Fibroblast of pulmonary artery (primary cell): ENCODE measurements at places on chromosomes 12 and 14.
A peak's percentile ranks its signal among the peaks of the same experiment; 100 is the strongest.

DNA sequence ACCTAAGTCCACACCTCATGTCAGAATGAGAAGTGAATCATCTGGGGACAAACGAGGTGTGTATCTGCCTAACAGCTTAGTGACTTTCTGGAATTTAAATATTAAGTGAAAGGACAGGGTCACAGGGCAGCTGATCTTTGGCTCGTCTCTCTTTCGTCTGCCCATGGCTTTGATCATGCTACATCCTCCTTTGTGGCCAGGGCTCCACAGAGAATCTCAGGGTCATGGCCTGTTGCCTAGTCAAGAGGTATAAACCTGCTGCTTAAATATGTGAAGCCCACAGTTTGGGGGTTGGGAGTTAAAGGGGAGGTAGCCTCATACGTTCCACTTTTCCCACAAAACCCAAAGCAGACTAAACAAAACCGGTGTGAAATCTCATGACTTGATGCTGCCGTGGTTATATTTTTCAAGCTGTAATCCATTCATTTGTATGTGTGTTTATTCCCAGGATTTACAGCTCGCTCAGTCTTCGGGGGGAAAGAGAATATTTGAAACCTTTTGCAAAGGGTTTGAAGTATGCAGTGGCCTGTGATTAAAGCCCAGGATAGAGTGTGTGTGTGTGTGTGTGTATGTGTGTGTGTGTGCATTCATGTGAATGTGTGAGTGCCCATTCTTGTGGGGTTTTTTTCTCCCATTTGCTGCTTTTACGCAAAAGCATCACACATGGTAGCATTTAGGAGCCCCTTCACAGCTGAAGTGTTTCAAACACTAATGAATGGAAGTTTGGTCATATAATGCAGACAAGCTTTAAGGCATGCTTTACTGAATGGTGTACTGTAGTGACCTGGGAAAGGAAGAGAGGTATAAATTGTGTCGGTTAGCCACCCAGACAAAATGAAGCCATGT, 137.1 kb downstream of the HMGA2 start:
- no peak for DNase-seq

- no peak for DNase-seq
Observed at GRCh38 chr12:109670731-109671130, 42.9 kb upstream of the FAM222A start.

- DNase-seq = peak; percentile 54
Observed at GRCh38 chr14:59362513-59362912, 102.7 kb downstream of the GPR135 start.

DNA sequence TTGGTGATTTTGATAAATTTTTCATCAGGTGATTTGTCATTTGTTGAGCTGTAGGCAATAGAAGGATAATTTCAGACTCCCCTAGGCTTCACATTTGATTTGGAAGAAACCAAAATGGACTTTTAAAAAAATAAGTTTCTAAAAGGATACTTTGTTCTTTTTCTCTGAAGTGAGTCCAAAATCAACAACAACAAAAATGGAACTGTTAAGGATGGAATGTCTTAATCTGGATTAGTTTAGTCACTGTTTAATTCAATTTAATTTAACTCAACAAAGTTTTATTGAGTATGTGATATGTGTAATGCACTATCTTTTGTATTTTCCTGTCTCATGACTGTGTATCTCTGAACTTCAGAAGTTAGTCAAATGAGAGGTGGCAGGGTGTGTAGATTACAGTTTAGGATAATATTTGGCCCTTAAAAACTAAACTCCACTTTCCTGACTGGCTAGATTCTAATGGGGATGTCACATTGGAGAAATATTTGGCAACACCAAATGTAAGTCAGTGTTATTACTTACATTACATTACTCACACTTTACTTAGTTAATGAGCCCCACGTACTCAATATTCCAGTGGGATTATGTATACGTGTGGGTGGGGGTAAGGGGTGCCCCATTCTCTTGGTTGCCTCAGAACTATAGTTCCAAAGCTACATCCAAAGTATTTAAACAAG, 209.7 kb downstream of the BCAT1 start:
- DNase-seq = no peak

DNA sequence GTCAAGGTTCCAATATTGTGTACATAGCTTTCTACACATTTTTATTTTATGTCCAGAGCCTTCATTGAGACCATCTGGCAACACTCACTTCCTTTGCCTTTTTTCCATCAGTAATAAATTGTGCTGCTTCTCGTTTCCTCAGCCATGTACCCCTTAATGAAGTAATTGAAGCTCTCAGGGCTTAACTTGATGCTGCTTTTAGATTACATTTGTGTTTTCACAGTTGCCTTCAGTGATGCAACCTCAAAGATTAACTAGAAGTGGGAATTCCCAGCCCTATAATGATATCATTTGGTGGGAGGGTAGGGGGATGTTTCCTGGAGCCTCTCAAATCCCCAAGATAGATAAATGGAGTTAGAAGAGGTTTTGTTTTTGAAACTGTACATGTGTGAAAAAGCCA, 80.2 kb upstream of the KRR1 start:
- DNase-seq = peak; percentile 31

GRCh38 chr14:99530407-99531155, 49.4 kb downstream of the CCNK start:
- DNase-seq = no peak

GRCh38 chr14:63616015-63616414, 25.7 kb downstream of the WDR89 start:
- peak; percentile 36 for DNase-seq

DNA sequence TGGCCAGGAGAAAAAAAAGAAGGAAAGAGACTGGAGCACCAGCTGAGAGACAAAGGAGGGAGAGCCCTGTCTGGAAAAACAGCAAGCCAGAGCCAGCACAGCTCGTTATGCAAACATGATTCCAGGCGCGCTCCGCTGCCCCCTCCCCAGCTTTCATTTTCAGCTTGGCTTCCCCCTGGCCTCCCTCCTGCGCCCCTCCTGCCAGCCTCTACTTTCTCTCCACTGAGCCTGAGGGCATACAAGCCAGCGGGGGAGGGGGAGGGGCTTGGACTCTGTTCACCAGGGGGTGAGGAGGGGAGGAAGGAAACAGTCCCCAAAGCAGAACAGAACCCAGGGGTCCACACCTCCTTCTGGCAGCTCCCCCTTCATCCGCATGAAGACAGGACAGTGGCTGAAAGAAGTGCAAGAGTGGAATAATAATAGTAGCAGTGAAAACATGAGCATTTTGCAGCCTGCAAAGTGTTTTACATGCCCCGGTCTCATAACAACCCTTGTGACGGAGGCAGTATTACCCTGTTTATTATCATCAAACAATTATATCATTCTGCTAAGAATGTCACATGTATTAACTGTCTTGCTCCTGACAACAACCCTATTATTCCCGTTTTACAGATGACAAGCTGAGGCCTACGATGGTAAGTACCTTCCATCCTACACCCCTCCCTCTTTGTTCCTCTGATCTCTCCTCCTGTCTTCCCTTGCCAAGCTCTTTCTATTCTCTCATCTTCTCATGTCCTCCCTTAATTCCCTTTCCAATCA, 24.2 kb downstream of the SMUG1 start:
- DNase-seq = no peak

DNA sequence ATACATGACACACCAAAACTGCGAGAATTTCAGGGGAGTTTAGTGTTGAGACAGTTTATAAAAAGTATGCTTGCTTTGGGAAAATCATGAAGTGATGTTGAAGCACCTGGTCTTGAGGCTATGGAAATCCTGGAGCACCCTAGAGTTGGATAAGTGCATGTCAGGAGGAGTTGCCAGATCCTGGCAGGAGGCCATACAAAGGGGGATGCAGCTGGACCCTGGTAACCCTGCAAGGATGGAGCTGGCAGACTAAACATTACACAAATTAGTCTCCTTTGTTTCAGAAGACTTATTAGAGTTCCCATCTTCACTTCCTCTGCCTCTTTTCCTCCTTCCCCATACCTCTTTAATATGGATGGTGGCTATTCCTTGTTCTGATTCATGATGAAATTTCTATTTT, 907.0 kb downstream of the BCL11B start:
- DNase-seq = no peak

DNA sequence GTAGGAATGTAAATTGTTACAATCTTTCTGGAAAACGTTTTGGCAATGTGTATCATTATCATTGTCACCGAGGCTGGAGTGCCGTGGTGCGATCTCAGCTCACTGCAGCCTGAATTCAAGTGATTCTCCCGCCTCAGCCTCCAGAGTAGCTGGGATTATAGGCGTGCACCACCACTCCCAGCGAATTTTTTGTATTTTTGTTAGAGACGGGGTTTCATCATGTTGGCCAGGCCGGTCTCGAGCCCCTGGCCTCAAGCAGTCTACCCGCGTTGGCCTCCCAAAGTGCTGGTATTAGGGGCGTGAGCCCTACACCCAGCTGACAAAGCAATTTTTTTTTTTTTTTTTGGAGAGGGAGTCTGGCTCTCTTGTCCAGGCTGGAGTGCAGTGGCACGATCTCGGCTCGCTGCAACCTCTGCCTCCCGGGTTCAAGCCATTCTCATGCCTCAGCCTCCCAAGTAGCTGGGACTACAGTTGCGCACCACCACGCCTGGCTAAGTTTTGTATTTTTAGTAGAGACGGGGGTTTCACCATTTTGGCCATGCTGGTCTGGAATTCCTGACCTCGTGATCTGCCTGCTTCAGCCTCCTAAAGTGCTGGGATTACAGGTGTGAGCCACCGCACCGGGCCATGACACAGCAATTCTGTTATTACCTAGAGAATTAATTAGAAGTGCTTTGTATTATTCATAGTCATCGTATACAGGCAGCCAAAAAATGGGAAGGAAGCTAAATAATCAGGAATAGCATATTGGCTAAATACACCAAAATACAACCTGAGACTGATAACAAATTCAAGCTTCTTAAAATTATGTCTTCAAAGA, 1.2 kb downstream of the ACTR6 start:
- DNase-seq = no peak

- DNase-seq = no peak
Observed at GRCh38 chr12:51004504-51004903, 21.7 kb downstream of the SLC11A2 start.

DNA sequence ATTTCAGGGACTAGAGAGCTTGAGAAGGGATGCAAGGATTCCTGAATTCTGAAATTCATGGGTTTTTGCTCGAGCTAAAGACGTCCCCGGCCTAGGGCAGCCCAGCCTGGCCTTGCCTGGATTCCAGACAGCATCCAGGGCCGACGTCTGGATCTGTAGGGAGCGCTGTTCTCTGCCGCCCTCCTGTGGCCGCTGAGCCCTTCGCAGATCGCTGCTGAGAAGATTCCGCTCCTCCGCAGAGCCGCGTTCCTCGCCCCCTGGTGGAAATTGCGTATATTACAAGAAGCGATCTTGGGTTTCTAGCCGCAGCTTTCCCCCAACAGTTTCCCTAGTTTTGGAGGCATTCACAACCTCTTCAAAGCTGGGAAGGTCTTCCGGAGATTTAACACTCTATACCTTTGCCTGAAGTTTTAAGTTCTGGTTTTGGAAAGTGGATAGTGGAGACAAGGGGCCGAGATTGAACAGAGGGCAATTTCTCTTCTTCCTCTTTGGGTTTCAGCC, 5.1 kb downstream of the CISTR start:
- DNase-seq = peak; percentile 94

DNA sequence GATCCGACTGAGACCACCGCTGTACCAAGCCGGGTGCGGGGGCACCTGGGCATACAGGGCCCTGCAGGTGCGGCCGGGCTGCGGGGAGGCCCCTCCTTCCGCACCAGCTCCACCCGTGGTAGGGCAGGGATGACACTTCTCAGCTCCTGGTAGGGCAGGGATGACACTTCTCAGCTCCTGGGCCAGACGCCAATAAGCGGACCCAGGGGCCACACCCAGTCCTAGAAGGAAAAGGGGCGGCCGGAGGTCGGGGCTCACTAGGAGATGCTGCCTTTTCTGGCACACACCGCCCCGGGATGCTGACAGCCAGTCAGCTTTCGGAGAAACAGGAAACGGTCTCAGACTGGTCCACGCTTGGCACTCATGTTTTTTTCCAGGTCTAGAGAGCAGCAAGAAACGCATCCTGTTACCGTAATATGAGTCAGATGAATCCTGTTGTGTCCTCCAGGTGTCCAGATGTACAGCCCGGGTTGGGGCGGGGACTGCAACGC, 34.8 kb downstream of the NFKBIA start:
- DNase-seq = no peak

- peak; percentile 20 for DNase-seq
Observed at GRCh38 chr14:32075672-32076277, 1.3 kb upstream of the ARHGAP5 start.

DNA sequence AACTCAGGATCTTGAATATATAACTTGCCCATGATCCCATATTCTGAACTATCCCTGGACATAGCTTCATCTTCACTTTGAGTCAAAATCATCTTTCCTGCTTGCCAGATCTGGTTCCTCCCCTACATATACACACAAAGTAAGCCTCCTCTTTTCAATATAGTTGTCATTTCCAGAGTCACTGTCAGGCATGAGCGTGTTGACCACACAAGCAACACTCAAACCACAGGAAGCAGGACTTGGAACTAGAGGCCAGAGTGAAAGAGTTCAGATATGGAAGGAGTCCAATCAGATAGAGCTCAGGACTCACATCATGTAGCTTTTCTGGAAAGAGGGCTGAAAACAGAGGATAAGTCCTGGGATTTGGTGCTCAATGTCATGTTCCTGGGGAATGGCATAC, 1140.6 kb downstream of the BCL11B start:
- no peak for DNase-seq

- no peak for DNase-seq
Observed at GRCh38 chr12:74918291-74918690, 291.3 kb downstream of the KCNC2 start.

DNA sequence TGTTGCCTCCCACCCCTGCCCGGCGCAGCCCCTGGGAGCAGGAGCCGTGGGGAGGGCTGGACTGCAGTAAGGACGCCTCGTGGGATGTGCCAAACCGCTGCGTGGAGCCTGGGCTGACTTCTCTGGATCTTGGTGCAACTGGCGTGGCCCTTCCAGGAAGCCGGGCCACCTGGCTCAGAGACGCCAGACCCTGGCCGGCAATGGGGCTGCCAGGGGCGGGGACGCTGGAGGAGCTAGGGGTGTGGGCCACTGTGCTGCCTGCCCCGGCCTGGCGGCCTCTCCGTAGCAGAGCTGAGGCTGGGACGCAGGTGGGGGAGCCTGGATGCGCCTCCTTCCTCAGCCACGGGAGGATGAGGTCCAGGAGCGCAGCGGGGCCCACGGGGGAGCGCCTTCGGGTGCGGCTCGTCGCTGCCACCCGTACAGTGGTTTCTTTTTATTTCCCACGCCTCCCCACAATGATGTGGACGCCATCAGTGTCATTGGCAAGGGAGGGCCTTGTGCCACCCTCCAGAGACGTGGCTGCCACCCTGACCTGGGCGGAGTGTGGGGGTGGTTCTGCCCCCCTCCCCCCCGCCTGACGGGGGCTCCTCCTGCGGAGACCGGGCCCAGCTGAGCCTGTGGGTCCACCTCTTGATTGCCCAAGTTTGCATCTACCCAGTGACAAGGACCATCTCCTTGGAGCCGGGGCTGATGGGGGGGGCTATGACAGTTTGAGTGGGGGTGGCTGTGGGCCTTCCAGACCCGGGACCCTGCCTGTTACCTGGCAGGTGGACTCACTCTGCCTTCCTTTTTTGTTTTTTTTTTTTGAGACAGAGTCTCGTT, 11.3 kb downstream of the DDX51 start:
- no peak for DNase-seq
